Endodermal cell (in vitro differentiated cells): ENCODE measurements at places on chromosomes 4 and X.

GRCh38 chr4:82276332-82276640 is 97.5 kb downstream of the HNRNPD start:
- no peaks in the 10 kb centered on the region for H3K4me1 ChIP-seq
- H3K36me3 ChIP-seq = no peaks in the 10 kb centered on the region
- DNase-seq = no peak
- H3K27ac ChIP-seq = no peak overlapping the region

GRCh38 chr4:109046471-109047201 is 255.8 kb downstream of the COL25A1 start:
- H3K4me1 ChIP-seq = no peaks in the 10 kb centered on the region
- no peak overlapping the region for H3K4me3 ChIP-seq
- no peaks in the 10 kb centered on the region for H3K36me3 ChIP-seq
- DNase-seq = no peak

DNA sequence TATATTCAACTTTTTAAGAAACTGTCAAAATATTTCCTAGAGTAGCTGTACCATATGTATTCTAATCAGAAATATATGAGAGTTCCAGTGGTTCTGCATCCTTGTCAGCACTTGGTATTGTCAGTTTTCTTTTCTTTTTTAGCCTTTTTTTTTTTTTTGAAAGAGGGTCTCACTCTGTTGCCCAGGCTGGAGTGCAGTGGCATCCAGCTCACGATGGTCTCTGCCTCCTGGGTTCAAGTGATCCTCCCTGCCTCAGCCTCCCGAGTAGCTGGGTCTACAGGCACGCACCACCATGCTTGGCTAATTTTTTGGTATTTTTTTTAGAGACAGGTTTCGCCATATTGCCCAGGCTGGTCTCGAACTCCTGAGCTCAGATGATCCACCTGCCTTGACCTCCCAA is 79.1 kb downstream of the ZFX start:
- H3K27me3 ChIP-seq = no peaks in the 10 kb centered on the region
- no peaks in the 10 kb centered on the region for H3K36me3 ChIP-seq
- no peak overlapping the region for H3K4me3 ChIP-seq
- DNase-seq = no peak
- no peak overlapping the region for H3K27ac ChIP-seq
- no peaks in the 10 kb centered on the region for H3K4me1 ChIP-seq

DNA sequence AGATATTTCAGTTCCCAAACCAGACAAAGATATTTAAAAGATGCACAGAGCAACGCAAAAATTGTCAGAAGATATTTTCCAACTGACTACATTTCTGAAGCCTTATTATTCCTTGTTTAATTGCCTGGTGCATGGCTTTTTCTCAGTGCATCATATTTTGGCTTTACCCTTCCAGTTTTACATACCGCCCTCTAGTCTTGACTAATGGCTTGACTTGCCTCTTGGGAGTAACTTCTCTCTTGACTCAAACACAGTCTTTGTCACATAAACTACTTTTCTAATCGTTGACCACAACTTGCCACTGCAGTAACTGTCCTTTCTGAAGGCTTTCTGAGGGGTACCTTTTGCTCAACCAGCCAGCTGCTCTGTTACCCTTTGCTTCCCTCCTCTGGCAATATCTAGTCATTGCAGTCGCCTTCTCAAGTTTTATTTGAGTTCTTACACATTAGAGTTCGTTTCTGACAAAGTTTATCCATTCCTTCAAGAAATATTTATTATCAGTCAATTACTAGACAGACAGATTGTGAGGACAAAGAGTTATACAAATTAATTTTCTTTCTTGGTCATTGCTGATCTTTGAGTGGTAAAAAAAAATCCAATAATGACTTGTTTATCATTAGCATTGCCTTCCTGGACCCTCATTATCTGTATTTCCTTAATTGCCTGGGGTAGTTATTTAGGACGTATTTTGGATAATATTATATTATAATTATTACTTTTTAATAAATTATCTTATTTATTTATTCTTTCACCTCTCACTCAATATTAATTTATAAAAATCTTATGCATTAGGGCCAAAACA is 506.9 kb upstream of the PCDH10 start:
- H3K27me3 ChIP-seq = no peaks in the 10 kb centered on the region
- H3K27ac ChIP-seq = no peak overlapping the region
- DNase-seq = peak; percentile 78
- no peaks in the 10 kb centered on the region for H3K36me3 ChIP-seq

GRCh38 chrX:154735695-154736393 is 15.0 kb downstream of the GAB3 start:
- no peaks in the 10 kb centered on the region for H3K36me3 ChIP-seq
- DNase-seq = no peak
- no peaks in the 10 kb centered on the region for H3K27me3 ChIP-seq
- H3K4me3 ChIP-seq = no peak overlapping the region
